ENCODE measurements at places on chromosomes 11 and 22.

DNA sequence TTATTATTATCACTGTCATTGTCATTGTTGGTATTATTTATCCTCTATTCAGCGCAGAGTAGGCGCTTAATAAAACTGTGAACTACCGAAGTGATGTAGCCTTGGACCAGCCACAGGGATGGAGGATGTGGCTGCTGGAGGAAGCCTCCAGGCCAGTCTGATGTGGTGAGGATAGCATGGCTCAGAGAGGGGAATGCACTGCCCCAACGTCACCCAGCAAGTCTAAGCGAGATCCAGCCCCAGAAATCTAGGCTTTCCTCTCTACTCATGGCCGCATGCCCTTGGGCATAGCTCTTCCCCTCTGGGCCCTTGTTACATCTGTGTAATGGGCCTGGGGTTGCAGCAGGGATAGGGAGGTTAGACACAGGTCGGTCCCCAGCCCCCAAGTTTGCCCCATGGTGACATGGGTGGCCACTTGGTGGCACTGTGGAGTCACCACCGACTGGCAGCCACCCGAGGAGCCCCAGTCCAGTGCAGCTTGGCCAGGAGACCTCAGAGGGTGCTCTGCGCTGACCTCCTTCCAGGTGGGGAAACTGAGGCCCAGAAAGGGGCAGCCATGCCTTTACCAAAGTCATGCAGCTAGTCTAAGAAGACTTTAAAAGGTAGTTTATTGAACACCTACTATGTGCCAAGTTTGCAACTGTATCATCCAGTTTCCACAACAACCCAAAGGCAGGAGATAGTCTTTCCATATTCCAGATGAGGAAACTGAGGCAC, 395.7 kb downstream of the MN1 start:
- no peak for DNase-seq

- no peak for DNase-seq
These were observed 13.1 kb downstream of the MOV10L1 start for GRCh38 chr22:50102946-50103345.

DNA sequence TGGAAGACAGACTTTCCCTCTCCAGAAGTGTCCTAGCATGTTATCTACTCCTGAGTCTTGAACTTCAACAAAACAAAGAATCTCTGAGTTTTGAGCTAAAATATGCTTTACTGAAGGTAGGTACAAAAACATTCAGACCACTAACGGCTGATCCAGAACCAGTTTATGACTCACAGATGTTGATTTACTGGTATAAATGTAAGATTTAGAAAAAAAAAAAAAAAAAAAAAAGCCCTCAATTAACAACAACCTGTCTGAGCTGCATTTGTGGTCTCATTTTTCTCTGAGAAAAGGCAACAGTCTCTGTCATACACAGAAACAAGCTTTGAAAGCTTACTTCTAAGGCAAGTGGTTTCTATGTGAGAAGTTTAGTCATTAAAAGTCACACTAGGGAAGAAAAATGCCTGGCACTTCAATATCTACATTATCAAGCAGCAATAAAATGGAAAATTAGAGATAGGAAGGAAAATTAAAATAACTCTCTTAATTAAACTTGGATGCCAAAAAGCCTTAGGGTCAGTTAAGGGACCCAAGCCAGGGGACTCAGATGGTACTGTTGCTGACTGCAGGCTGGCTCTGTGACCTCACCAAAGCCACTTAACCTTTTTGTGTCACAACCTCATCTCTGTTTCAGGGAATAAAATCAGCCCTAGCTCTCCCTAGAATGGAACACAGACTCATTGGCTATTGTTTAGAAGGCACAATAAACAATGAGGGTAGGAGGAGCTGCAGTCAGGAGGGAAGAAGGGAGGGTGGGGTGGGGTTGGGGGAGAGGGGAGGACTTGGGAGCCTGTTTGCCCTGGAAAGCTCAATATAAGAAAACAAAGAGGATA, 61.7 kb downstream of the ETS1 start:
- DNase-seq, result no peak

GRCh38 chr11:113663567-113663966, 42.5 kb downstream of the TMPRSS5 start:
- DNase-seq, result no peak

DNA sequence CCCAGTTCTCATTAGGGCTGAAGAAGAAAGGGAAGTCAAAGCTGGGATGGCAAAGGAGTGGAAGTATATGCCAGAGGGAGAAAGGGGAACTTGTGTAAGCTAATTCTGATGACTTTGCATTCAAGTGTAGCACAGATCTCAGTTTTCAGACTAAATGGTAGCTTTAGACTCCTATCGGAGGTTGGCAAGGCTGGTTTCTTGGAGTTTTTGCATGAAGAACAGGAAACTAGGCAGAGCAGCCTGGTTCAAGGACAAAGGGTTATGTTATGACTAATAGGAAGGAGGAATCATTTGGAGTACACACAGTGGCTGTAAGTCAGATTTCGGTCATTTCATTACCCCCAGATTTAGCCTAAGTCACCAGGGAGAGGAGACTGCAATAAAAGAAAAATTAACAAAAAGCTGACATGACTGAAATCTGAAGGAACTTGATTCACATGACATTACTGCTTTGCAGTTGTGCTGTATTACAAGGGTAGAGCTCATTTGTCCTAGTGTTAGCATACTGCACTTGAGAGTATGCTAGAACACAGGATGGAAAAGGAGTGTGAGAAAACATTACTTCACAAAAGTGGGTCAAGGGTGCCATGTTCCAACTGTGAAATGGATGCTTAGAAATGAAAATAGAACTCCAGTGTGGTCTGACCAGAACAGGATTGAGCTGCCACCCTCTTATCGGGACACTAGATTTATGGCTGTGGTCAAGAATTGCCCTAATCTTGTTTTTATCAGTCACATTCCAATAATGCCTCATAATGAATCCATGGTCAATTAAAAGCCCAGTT, 23.6 kb downstream of the ADM start:
- DNase-seq, result no peak

GRCh38 chr22:44964722-44965078, 45.1 kb downstream of the PHF21B start:
- DNase-seq, result no peak

DNA sequence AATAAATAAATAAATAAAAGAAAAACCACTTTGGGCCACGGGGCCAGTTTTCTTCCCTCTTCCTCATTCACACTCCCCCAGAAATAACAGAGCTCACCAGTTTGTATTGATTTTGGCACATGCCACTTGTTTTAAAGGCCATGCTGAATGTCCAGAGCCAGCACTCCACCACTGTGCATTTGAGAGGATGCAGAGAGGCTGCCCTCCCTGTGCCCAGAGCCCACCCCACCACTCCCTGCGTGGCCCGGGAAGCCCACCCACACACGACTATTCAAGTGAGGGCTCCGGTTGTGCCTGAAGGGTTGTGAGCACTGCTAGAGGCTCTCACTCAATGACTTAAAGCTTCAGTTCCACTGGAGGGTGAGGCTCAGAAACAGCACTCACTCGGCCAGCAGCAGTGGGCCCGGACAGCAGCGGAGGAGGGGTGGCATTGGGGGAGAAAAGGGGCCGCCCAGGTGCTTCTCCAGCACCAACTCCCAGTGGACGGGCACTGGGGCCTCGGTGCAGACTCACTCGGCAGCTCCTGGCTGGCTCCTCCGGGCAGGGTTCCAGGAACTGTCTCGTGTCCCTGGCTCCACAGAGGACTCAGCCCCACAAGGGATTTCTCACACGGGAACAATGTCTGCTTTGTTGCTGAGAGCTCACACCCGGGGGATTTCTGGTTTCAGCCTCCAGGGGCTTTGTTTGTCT, 112.7 kb downstream of the SHANK2 start:
- no peak for DNase-seq

DNA sequence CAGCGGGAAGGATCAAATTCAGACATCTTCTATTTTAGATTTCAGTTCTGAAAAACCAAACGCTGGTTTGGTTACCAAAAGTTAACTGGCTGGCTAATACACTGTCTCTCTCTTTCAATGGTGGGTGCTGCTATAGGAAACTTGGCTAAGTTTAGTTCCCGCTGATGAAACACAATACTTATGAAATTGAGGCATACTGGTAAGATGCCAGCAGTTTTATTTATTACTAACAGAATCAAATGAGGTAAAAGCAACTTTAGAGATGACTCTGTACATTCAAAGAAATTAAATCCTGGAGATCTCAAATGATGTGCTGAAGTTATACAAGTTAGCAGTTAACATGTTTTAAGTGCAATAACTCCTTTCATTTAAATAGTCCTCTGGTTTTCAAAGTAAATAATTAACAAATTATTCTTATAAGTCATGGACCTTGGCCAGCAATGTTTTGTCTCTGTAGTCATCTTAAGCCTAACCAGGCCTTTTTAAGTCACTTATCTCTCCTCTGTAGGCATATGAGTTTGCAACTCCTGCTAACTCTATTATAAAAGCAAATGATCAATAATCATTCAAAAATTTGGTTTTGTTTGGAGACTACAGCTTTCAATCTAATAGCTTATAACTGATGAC, 54.8 kb downstream of the PAK1 start:
- no peak for DNase-seq

- no peak for DNase-seq
These were observed 1480.8 kb downstream of the BRD1 start for GRCh38 chr22:48346911-48347310.

DNA sequence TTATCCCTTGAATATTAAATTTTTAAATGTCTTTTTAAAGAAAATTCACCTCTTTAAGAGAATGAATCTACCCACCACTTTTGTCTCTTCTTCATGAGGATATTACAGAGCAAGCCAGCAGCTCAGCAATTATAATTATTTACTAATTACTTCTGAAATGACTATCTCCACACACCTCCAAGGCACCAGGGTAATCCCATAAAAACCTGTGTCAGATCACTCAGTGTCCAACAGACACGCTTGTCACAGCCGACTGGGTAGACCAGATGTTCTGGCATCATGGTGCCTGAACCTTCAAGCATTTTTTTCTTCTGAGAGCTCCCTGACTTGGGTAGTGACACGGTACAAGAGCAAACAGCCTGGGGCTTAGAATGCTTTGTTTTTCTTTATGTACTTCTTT, 61.4 kb downstream of the EFCAB6 start:
- no peak for DNase-seq

DNA sequence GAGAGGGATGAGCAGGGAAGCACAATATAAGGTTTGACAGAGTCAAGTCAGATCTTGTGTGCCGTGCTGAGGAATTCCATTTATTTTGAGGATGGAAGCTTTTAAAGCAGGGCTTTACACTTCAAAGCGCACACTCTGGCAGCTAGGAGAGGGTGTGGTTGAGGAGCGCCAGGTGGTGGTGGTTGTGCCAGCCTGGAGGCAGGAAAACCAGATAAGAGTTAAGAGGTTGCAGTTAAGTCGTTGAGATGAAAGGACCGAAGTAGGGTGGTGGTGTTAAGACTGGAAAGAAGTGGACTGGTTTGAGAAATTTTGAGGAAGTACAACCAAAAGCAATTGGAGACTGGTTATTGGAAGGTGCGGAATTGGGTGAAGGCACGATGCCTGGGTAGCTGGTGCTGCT, 231.6 kb upstream of the TBCEL start:
- no peak for DNase-seq
